ENCODE measurements at places on chromosomes 11 and 22.

DNA sequence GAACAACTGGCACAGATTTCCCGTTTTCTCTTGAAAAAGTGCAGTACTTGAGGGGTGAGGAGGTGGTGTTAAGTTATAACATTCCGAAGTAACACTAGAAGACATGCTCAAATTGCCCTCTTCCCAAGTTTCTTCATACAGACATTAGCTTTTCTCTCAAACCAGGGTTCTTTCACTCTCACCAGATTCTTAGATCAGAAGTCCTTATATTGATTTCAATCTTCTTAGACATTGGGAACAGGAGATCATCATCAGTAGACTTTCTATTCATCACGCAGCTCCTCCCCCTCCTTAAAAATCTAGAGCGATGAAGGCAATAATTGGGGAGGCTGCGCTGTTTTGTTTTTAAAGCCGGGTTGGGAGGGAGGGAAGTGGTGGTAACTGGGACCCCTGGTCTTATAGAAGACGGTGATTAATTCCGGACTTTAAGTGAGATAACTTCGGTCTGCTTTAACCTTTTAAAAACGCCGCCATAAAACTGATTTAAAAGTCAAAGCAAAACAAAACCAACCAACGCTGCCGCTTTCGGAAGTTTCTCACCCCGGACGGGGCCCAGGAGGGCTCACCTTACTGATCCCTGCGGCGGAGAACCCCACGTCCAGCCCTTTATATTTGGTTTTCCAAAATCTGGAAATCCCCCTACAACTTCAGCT, 665 bp downstream of the USP28 start:
- DNase-seq: no peak

DNA sequence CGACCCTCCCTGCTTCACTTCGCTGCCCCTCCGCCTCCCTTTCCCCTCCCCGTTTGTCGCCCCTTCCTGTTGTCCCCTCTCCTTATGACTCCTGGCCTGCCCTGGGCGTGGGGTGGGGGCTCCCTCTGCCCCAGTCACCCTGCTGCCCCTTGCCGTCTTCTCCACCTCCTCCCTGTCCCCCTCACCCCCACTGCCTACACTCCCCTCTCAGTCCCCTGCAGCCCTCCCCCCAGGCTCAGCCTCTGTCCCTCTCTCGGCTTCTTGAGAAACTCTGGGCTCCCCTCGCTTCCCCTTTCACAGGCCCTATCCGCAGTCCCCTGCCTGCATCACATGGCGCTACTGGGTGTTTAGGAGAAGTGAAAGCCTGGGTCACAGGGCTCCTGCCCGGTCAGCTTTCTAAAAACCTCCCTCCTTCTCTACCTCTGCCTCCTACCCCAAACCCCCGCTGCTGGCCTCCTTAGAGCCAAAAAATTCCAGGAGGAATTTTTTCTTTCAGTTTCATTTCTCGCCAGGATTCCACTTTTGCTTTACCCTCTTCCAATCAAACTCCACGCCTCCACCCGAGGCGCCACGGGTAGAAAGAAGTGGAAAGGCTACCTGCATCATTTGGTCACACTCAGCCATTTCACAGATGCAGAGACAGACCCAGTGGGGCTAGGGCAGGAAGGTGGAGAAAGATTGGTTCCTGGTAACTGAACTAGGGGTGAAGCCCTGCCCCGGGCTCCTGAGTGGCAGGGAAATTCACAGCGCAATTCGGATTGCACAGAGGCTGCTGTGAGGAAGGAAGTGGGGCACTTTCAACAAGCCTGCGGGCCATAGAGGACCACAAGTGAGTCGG, at the start of gene SLC15A3:
Gene SLC15A3 (minus strand): TSS at position 273 of the 838 bp plus-strand sequence. CDS start 625 bp downstream, outside the sequence.
- DNase-seq: no peak

- peak; percentile 68 for DNase-seq
Measured at GRCh38 chr11:450809-451451, 851 bp downstream of the PTDSS2 start.

GRCh38 chr11:9073466-9074225, 17.8 kb downstream of the SCUBE2 start:
- no peak for DNase-seq

DNA sequence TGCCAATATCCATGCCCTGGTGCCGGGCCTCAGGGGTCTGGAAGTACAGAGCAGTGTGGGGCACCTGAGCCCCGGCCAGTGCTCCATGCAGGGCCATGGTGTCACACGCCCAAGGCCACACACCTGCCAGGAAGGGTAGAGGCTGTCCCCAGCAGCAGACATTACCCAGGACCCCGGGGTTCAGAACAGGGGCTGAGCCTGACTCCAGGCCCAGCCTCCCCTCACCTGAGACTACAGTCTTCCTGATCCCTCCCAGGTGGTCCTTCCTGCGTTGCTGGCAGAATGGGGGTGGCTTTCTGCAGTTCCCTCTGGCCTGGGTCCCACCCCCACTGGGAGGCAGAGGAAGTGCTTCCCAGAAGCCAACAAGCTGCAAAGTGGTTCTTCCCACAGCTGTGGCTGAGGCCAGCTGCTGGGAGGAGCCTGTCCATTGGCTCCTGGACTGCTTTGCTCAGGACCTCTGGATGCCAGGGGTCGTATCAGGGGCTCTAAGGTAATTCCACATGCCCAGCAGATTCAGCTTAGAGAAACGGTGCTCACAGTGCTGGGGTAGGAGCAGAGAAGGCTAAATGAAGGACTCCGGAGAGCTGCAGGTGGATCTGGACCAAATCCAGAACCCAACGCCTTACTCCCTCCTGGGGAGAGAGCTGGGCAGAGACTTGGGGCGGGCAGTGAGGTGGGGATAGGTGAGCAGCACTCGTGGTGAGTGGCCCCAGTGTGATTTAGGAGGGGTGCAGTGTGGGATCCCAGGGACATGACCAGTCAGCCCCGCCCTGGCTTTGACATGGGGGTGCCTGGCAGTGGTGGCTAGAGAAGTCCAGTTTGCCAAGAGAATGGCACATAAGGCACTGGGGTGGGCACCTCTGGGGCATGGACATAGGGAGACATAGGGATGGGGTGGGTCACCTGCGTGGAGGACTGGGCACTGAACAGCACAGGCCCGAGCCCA, 12.6 kb downstream of the TCIRG1 start:
- no peak for DNase-seq
